ENCODE measurements at places on chromosomes 12 and 14.

GRCh38 chr12:55024575-55024974, 4.8 kb downstream of the NEUROD4 start:
- no peak for DNase-seq

- DNase-seq: no peak
These were observed 54.5 kb upstream of the TMEM260 start for GRCh38 chr14:56524971-56525677.

GRCh38 chr12:57151741-57152630, 4.6 kb upstream of the LRP1-AS start:
- DNase-seq: peak; percentile 69

DNA sequence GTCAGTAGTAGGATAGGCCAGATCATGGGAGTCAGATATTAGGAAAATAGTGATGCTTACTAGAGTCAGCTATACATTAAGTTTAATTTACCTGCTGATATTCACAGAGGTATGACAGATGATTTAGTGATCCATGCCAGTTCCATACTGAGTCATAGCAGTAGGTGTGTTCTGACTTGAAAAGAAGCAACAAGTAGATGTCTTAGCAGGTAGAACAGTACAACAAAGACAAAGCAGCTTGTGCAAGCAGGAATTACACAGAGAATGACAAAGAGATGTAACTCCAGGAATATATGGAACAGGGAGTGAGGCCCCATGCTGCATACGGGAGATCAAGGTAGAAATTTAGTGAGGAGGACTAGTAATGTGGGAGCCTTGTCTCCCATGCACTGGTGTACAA, 556.9 kb downstream of the SLC16A7 start:
- no peak for DNase-seq

GRCh38 chr14:49915085-49915484, 22.2 kb downstream of the ARF6 start:
- no peak for DNase-seq

GRCh38 chr12:39102474-39103209, 197.3 kb upstream of the CPNE8 start:
- DNase-seq: peak; percentile 66

DNA sequence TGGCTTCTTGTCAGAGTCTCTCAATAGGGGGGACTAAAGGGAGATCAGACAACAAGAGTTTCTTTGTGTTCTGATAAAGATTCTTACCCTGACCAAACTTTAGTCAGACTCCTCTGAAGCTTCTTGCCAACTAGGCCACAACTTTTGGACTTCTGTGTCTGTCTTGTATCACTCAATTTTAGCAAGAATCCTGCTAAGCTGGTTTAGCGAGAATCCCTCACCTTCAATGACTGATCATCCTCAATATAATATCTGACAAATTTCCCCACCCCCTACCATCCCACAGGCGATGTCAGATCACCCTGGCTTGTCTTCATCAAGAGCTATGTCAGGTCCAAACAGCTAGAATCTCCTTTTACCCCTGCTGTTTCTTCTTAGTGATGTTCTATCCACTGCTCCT, 215.2 kb downstream of the RASSF9 start:
- DNase-seq: no peak

DNA sequence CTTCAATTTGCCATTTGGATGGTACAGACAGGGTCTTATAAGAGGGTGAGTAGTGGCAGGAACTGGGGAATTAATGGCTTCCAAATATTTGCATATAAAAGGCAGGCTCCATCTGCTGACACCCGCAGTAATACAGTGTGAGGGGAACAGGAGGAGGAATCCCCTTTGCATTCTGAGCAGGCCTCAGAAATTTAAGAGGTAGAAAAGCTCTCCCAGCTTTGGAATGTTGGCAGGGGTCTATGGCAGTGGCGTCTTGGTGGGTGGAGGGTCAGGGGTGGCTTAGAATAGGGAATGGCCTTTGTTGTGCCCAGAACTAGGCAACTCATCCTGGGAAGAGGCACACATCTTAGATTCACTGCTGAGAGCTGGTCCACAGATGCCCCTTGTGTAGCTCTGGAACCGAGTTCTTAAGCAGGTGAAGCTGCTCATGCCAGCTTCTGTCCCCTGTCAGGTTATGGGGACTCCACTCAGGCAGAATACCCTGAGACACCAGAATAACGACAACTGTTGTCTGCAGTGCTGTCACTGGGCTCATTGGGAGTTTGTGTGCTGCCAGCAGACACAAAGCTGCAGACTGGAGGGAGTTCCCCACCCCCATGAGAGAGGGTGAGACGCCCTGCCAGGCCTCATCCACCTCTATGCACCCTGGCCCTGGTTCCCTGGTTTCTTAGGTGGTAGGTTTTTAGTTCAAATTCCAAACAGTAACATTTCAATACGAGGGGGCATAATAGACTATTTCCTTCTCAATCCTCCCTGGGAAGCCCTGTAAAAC, 190.2 kb downstream of the MON2 start:
- no peak for DNase-seq

DNA sequence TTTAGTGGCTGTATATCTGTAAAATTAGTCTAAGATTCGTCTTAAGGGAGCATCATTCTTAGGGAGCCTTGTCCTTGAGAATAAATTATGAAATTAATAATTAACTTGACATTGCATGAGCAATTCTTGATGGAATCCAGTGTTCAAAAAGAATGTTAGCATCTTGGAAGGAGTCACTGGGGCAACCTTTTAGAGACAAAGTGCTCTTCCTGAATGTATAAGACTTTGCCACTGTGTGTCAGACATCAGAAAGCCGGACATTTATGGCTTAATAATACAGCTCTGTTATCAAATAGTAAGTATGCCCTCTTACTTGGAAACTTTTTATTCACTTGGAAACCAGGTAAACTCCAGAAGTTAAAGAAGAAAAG, 83.3 kb downstream of the CCER1 start:
- no peak for DNase-seq

DNA sequence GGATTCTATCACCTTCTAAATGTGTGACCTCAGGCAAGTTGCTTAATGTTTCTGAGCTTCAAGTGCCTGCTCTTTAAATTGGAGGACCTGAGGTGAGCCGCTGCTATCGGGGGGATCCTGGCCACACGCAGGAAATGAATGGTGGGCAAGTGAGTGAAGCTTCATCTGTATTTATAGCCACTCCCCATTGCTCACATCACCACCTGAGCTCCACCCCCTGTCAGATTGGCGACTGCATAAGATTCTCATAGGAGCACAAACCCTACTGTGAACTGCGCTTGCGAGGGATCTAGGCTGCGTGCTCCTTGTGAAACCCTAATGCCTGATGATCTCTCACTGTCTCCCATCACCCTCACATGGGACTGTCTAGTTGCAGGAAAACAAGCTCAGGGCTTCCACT, 158.6 kb upstream of the CCND2 start:
- DNase-seq: no peak

GRCh38 chr14:44149597-44149996, 357.5 kb downstream of the FSCB start:
- no peak for DNase-seq

DNA sequence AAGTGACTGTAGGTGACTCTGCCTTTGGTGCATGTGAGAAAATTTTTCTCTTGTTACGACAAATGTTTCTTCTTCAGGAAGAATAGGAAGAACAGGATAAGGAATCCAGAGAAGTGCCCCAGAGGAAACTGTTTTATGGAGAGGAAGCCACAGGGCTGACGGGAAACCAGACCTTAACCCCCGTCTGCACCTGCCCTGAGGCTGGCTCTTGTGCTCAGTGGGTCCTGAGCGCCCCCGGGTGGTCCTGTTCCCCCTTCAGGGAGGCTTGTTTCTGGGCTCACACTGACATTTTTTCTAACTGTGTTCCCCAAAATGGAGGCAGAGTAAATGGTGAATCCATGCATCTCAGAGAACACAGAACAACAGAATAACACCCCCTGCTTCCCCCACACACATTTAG, 691.8 kb downstream of the TMEM121 start:
- no peak for DNase-seq

DNA sequence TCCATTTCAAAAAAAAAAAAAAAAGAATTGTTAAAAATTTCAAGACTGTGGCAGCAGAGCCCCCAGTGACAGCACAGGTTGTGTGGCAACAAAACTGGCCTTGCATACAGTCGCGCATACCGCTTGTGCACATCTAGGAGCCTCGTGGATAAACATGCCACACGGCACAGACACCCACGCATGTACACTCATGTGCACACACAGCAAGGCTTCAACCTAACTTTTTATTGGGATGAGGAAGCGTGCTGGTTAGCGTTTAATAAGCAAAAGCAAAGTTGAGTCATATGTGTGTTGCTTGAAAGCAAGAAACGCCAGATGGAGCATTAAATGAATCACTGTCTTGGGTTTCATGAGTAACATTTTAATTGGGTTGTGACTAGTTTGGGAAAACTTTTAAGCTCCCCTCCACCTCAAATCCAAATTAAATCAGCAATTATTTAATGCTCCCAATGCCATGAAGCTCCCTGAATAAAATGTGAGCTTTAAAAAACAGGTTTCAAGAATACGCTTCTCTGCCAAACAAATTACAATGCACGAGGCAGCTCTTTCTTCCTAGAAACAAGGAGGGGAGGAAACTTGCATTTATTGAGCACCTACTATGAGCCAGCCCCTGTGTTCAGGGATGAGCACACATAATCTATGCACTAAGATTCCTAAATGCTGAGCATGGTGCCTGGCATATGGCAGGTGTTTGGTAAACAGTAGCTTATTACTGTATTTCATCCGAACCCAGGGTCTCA, 35.7 kb upstream of the EML1 start:
- peak; percentile 96 for DNase-seq

- DNase-seq: no peak
These were observed 6.9 kb upstream of the HOXC4 start for GRCh38 chr12:54046809-54047159.

GRCh38 chr12:116598311-116599284, 39.4 kb downstream of the MAP1LC3B2 start:
- no peak for DNase-seq

GRCh38 chr12:98126637-98127335, 388.6 kb upstream of the TMPO start:
- no peak for DNase-seq

GRCh38 chr14:29927376-29928116, at the start of gene PRKD1:
TSS of gene PRKD1 (minus strand) at chr14:29927847.
- DNase-seq: peak; percentile 67

GRCh38 chr12:75706786-75707605, 195.6 kb upstream of the KRR1 start:
- DNase-seq: peak; percentile 73

- DNase-seq: peak; percentile 70
These were observed 2.4 kb downstream of the ANKRD13A start for GRCh38 chr12:110001596-110001995.

DNA sequence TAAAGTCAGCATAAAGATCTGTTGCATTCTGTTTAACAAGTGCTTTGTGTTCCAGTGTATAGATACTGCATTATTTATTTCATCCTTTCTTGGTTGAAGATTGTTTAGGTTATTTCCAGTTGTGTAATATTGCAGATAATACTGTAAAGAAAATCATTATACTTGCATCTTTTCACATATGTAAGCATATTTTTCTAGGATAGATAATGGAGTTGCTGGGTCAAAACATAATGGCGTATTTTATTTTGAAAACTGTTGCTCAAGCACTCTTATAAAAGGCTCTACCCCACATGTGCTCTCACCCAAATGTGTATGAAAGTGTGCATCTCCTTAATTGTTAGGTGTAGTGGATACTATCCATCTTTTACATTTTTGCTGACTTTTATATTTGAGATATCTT, 274.4 kb downstream of the FBXL14 start:
- no peak for DNase-seq

Measured in iris pigment epithelial cell (primary cell).